ENCODE measurements at places on chromosomes 4 and X. TPM values are rescaled to one million over a fixed set of nuclear protein-coding genes. Genes with fewer than 3 reads are reported as not detected.
A peak's percentile ranks its signal among the peaks of the same experiment; 100 is the strongest.

GRCh38 chrX:538311-538710 is 92.3 kb upstream of the SHOX start:
- DNase-seq = no peak

- no peak for DNase-seq
These were observed 572.4 kb upstream of the GALNT7 start for GRCh38 chr4:172596206-172596605.

GRCh38 chr4:183106839-183107238 is 7.8 kb downstream of the WWC2 start:
- DNase-seq = no peak

DNA sequence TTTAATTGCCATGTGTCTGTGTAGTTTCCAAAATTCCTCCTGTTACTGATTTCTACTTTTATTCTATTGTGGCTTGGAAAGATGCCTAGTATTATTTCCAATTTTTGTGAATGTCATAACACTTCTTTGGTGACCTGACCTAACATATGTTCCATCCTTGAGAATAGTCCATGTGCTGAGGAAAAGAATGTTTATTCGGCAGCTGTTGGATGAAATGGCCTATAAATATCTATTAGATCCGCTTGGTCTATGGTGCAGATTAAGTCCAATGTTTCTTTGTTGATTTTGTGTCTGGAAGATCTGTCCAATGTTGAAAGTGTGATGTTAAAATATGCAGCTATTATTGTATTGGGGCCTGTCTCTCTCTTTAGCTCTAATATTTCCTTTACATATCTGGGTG is 219.2 kb upstream of the HDX start:
- no peak for DNase-seq

DNA sequence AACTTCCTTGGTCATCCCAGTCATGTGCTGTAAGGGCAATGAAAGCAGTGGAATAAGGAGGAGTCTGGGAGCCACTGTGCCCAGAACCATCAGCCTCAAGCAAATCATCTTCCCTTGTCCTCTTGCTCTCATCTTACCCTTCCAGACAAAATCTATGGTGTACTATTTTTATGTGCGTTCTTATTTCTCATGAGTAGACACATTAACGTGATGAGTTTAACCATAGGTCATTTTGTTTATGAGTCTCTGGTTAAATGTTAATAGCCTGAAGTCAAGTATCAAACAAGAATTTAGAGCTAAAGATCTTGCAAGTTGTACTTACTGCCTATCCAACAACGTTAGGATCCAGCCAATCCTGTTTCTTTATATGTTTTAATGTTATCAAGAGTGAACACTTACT is 495.3 kb downstream of the SPRY1 start:
- no peak for DNase-seq

- peak; percentile 75 for DNase-seq
These were observed at the start of gene XIAP for GRCh38 chrX:123859846-123860838. Gene XIAP, plus strand, starts transcription at chrX:123860053. Its CDS starts 25,610 bp downstream, at chrX:123885663.

Gene ATP2B3
- total RNA-seq = 0.10 TPM

Gene LUZP4
- total RNA-seq = not detected

DNA sequence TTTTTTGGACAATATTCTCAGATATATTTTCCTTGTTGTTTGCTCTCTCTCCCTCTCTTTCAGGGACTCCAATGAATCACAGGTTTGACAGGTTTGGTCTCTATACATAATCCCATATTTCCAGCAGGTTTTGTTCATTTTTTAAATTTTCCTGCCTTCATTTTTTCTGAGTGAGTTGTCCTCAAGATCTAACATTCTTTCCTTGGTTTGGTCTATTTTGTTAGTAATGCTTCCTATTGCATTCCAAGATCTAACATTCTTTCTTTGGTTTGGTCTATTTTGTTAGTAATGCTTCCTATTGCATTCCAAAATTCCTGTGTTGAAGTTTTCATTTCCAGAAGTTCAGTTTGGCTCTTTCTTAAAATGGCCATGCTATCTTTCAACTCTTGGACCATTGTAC is 45.3 kb upstream of the ZMAT1 start:
- no peak for DNase-seq

Gene SPANXD
- not detected for total RNA-seq

DNA sequence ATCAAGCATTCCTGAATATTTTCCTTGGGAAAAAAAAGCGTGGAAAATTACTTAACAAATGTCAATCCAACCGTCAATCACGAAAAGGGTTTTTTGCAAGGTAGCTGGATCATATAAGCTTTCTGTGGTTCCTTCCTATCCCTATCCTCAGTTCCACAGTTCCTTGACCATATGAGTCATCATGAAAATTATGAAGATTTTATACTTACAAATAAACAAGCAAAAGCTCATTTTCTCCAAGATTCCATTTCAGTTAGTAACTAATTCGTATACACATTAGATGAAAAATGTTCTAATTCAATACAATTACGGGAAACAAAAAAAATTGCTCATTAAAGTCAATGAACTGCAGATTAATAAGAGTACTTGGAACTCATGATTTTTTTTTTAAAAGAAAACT is 228.8 kb downstream of the NSUN7 start:
- DNase-seq = no peak

DNA sequence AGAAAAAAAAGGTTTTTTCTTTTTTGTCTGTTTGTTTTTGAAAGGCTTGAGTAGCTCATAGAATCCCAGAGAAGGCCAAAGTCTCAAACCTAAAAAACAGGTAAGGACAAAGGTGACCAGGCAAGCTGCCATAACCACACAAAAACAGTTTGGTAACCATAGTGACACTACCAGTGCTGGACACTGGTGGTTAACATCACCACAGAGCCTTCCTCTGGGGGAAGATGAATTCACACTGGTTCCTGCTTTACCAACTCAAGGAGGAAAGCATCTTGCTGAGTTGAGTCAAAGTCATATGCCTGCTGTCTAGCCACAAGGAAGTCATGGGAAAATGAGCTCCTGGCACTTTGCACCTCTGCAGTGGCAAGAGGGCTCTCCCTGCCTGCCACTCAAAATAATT is 32.5 kb downstream of the IDS start:
- DNase-seq = no peak

GRCh38 chr4:156686120-156686519 is 285.5 kb downstream of the PDGFC start:
- peak; percentile 98 for DNase-seq
